ENCODE measurements at places on chromosomes 5 and 9.
A peak's percentile ranks its signal among the peaks of the same experiment; 100 is the strongest.

- no peaks in the 10 kb centered on the region for H3K36me3 ChIP-seq
- peaks cover 6% of the 10 kb centered on the region for H3K4me1 ChIP-seq
- H3K27ac ChIP-seq = no peak overlapping the region
- no peak overlapping the region for H3K4me3 ChIP-seq
- DNase-seq = no peak
- H3K27me3 ChIP-seq = no peaks in the 10 kb centered on the region
Observed at GRCh38 chr5:114447084-114447773, 85.4 kb downstream of the KCNN2 start.

DNA sequence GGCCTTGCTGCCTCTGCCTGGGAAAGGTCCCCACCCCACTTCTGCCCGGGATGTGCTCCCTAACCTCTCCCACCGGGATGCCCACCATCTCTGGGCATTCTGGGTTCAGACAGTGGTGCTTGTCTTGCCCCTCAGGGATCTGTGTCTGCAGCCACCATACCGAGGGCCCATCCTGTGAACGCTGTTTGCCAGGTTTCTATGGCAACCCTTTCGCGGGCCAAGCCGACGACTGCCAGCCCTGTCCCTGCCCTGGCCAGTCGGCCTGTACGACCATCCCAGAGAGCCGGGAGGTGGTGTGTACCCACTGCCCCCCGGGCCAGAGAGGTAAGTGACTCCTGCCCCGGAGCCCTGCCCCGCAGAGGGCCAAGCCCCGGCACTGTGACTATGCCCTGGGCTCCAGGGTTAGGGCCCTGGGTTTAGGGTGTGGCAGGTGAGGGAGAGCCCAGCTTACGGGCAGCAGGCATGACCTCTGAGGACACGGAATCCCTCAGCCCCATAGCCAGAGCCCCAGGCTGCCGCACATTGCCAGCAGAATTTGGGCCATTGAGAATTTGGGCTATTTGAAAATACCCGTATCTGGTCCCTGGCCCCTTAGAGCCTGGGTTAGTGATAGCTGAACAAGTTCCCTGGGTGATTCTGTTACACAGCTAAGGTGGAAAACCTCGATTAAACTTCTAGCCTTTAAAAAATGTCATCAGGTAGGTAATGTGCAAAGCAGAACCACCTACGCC lies 35.3 kb upstream of the AIF1L start:
- H3K27me3 ChIP-seq = no peaks in the 10 kb centered on the region
- no peaks in the 10 kb centered on the region for H3K36me3 ChIP-seq
- no peaks in the 10 kb centered on the region for H3K4me1 ChIP-seq
- no peak overlapping the region for H3K4me3 ChIP-seq

GRCh38 chr9:128892221-128892921 lies 10.4 kb downstream of the LRRC8A start:
- H3K27me3 ChIP-seq = no peaks in the 10 kb centered on the region
- H3K4me1 ChIP-seq = peaks cover 80% of the 10 kb centered on the region
- H3K36me3 ChIP-seq = peaks cover 24% of the 10 kb centered on the region
- no peak for DNase-seq

- peak overlapping the region; percentile 94 for H3K27ac ChIP-seq
- H3K27me3 ChIP-seq = no peaks in the 10 kb centered on the region
- H3K4me1 ChIP-seq = peaks cover 23% of the 10 kb centered on the region
- H3K4me3 ChIP-seq = peak overlapping the region; percentile 75
- no peak for DNase-seq
Observed at GRCh38 chr9:34611251-34611810, 566 bp downstream of the RPP25L start.

DNA sequence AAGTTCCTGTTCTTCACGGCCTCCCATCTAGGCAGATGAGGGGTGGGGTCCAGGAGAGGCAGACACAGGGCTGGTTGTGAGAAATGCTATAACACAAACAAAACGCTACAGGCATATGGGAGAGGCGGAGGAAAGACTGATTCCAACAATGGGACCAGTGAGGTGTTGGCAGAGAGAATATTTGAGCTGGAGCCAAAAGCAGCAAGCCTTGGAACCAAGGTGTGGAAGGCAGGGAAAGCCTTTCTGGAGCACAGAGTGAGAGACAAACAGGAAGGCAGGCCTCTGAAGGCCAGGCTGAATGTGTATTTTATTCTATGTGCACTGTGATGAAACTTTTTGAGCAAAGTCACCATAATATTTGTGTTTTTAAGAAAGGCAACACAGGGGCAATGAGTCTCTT lies 2.9 kb downstream of the ATPSCKMT start:
- H3K27me3 ChIP-seq = no peaks in the 10 kb centered on the region
- no peak for DNase-seq
- peaks cover 22% of the 10 kb centered on the region for H3K4me1 ChIP-seq
- H3K4me3 ChIP-seq = no peak overlapping the region
- no peak overlapping the region for H3K27ac ChIP-seq

GRCh38 chr5:172641359-172642050 lies 442 bp downstream of the NEURL1B start:
- peak overlapping the region; percentile 69 for H3K4me3 ChIP-seq
- no peaks in the 10 kb centered on the region for H3K36me3 ChIP-seq
- no peaks in the 10 kb centered on the region for H3K27me3 ChIP-seq
- H3K4me1 ChIP-seq = peaks cover 26% of the 10 kb centered on the region
- no peak for DNase-seq
- H3K27ac ChIP-seq = peak overlapping the region; percentile 88

DNA sequence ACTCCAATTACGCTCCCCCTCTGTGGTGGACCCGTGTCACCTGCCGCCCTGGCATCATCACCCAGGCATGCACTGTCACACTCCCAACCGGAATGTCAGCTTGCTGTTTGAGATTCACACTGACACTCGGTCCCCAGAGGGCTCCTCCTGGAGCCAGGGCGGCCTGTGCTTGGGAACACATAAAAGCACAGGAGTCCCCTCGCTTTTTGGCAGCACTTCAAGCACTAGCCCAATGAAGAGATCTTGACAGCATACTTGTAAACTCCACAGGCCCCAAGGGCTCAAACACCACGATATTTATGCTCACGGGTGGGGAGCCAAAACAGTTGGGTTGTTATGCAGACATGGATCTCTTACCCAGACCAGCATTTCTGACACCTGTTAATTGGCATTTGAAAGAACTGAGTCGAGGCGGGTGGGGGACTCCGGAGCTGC lies 90.8 kb upstream of the EGFLAM start:
- no peaks in the 10 kb centered on the region for H3K36me3 ChIP-seq
- no peaks in the 10 kb centered on the region for H3K4me1 ChIP-seq
- H3K27me3 ChIP-seq = no peaks in the 10 kb centered on the region
- no peak overlapping the region for H3K27ac ChIP-seq
- no peak for DNase-seq

- DNase-seq = no peak
- no peak overlapping the region for H3K4me3 ChIP-seq
- H3K27me3 ChIP-seq = no peaks in the 10 kb centered on the region
- H3K4me1 ChIP-seq = no peaks in the 10 kb centered on the region
Observed at GRCh38 chr9:96085491-96086143, 210.1 kb downstream of the ERCC6L2 start.

- H3K27ac ChIP-seq = no peak overlapping the region
- H3K27me3 ChIP-seq = no peaks in the 10 kb centered on the region
- no peak for DNase-seq
- H3K4me1 ChIP-seq = peaks cover 38% of the 10 kb centered on the region
- H3K4me3 ChIP-seq = no peak overlapping the region
Observed at GRCh38 chr5:149808264-149808982, 78.3 kb downstream of the PPARGC1B start.

DNA sequence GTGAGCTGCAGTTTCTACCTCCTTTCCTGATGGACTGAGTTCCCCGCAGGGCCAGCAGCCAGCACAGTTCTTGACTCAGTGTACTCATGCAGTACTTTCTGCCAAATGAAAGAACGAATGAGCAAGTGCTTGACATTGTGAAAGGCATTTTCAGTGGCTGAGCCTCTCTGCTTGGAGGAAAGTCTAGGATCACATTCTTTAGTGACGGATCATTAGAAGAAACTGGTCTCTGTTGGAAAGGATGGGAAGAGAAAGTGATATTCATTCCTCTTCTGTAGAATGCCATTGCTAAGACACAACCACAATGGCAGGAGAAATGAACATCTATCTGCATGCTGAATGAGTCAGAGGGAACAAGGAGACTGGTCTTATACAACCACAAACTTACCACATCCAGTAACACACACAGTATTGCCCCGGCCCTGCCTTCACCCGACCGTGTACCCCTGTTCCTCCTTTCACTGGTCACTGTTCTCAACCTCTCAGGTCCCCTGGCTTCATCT lies 206.9 kb downstream of the CRB2 start:
- no peak overlapping the region for H3K27ac ChIP-seq
- DNase-seq = no peak
- no peaks in the 10 kb centered on the region for H3K4me1 ChIP-seq
- no peaks in the 10 kb centered on the region for H3K27me3 ChIP-seq
- no peaks in the 10 kb centered on the region for H3K36me3 ChIP-seq

- no peaks in the 10 kb centered on the region for H3K4me1 ChIP-seq
- H3K36me3 ChIP-seq = no peaks in the 10 kb centered on the region
- DNase-seq = no peak
- H3K27ac ChIP-seq = no peak overlapping the region
- no peaks in the 10 kb centered on the region for H3K27me3 ChIP-seq
- no peak overlapping the region for H3K4me3 ChIP-seq
Observed at GRCh38 chr5:5481633-5482032, 59.2 kb downstream of the ICE1 start.

GRCh38 chr5:115855959-115856358 lies 14.2 kb downstream of the AP3S1 start:
- H3K27ac ChIP-seq = no peak overlapping the region
- DNase-seq = no peak
- H3K36me3 ChIP-seq = no peaks in the 10 kb centered on the region
- no peaks in the 10 kb centered on the region for H3K27me3 ChIP-seq
- peaks cover 68% of the 10 kb centered on the region for H3K4me1 ChIP-seq

- H3K27ac ChIP-seq = no peak overlapping the region
- H3K36me3 ChIP-seq = no peaks in the 10 kb centered on the region
- no peak for DNase-seq
- no peaks in the 10 kb centered on the region for H3K4me1 ChIP-seq
Observed at GRCh38 chr5:110239786-110240185, 486.7 kb downstream of the TMEM232 start.

- no peaks in the 10 kb centered on the region for H3K4me1 ChIP-seq
- no peaks in the 10 kb centered on the region for H3K36me3 ChIP-seq
- H3K4me3 ChIP-seq = no peak overlapping the region
- DNase-seq = peak; percentile 62
- H3K27ac ChIP-seq = no peak overlapping the region
Observed at GRCh38 chr5:77957-78804, 13.8 kb upstream of the PLEKHG4B start.

- DNase-seq = no peak
- no peaks in the 10 kb centered on the region for H3K36me3 ChIP-seq
- no peaks in the 10 kb centered on the region for H3K27me3 ChIP-seq
- no peak overlapping the region for H3K27ac ChIP-seq
- no peak overlapping the region for H3K4me3 ChIP-seq
- no peaks in the 10 kb centered on the region for H3K4me1 ChIP-seq
Observed at GRCh38 chr5:79791843-79792242, 102.2 kb downstream of the CMYA5 start.

DNA sequence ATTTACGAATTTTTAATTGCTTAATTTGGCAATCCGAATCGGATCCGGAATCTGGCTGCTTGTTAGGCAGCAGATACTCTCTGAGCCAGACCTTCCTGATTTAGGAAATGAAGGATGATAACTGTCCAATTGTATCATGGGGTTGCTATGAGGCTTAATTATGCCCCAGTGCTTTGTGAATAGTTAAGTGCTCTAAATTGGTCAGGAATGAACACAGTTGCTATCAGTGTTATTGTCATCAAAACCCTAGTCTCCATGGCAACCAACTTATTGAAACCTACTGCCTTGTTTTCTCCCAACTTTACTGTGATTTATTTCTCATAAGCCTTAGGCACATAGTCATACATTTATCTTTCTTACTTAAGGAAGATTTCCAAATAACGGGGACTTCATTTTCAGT lies 47.9 kb downstream of the MAMDC2 start:
- H3K27ac ChIP-seq = no peak overlapping the region
- peaks cover 12% of the 10 kb centered on the region for H3K4me1 ChIP-seq
- DNase-seq = no peak
- no peak overlapping the region for H3K4me3 ChIP-seq
- no peaks in the 10 kb centered on the region for H3K27me3 ChIP-seq
- no peaks in the 10 kb centered on the region for H3K36me3 ChIP-seq
